ENCODE measurements at places on chromosomes 5 and 9.

- DNase-seq: no peak
Observed at GRCh38 chr5:180960209-180960608, 28.4 kb upstream of the BTNL3 start.

GRCh38 chr5:23820765-23821471, 313.5 kb downstream of the PRDM9 start:
- peak; percentile 1 for DNase-seq

- no peak for DNase-seq
Observed at GRCh38 chr9:112605518-112605917, 112.4 kb downstream of the INIP start.

- DNase-seq: no peak
Observed at GRCh38 chr5:132253008-132253441, 4.5 kb upstream of the PDLIM4 start.

DNA sequence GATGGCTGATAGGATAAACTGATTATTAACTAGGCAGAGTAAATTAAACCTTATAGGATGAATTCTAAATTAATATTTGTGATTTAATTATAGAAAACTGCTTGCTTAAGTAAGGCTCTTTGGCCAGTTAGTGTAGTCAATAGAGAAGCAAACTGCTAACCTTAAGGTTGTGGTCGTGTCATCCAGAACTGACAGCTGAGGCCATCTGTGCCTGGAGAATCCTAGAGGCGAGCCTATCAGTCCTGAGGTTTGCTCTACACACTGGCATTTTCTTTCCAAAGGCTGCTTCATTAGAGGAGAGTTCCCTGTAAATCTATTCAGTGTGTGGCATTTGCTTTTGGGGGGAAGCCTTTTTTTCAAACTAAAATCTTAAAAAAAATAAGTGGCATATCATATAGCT, 169.2 kb downstream of the MEF2C start:
- peak; percentile 81 for DNase-seq

GRCh38 chr5:177447611-177448243, 1.1 kb downstream of the PRR7 start:
- peak; percentile 99 for DNase-seq

DNA sequence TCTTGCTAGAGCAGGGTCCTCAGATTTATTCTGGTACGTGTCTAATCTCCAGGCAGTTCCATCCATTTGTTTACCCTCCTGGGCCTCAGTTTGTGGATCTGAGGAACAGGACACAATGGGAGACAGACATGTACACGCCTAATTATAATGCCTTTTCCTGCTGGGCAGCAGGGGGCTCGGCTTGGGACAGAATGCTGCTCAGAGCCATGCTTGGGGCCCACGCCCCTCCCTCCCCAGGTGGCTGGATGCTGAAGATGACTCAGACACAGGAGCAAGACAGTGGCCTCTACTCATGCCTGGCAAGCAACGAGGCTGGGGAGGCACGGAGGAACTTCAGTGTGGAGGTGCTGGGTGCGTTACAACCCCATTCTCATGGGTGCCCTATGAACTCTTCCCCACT, 72.7 kb upstream of the ASS1 start:
- DNase-seq: no peak

DNA sequence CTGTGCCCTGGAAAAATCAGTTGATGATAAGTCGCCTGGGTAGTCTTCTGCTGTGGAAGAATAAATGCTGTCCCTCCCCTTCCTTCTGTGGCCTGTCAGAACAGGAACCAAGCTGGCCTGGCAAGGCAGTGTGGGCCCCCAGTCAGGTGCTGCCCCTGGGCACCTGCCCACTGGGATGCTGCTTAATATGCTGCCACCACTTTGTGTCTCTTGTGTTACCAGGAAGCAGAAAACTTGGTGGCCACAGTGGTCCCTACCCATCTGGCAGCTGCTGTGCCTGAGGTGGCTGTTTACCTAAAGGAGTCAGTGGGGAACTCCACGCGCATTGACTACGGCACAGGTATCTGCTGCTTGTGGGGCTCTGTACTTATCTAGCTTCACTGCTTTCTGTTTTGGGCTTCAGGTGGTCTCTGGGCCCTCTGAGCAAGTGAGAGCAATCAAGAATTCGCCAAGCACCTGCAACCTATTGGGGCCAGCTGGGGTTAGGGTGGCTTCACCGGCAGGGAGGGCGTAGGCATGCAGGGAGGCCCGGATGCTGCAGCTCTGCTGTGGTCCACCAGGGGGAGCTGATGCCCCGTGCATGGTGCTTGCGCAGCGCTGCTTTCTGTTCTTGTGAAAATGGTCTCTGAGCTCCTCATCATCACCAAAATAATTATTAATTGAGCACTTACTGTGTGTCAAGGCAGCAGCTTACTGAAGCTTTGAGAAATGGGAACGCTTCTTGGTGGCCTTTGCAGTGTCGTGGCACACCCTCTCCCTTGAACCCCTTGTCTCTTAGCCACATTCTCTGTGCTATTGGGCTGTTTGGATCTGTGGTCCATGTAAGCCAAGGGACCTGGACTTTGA, 20.3 kb downstream of the PTPA start:
- DNase-seq: peak; percentile 68

DNA sequence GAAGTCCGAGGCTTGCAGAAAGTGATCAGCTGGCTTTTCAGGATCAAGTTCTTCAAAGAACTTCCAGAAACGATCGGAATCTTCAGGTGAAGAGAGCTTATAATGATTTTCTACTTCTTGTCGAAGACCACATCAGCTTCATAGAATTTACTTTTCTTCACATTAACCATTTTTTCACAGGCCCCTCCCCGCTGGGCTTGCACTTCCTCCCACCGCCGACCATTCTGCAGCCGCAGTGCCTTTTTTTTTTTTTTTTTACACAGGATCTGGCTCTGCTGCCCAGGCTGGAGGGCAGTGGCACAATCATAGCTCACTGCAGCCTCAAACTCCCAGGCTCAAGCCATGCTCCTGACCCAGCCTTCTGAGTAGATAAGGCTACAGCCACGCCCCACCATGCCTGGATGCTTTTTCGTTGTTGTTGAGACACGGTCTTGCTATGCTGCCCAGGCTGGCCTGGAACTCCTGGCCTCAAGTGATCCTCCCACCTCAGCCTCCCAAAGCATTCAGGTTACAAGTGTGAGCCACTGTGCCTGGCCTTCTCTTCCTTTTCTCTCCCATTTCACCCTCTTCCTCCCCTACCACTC, 15.3 kb upstream of the RNF130 start:
- DNase-seq: no peak

DNA sequence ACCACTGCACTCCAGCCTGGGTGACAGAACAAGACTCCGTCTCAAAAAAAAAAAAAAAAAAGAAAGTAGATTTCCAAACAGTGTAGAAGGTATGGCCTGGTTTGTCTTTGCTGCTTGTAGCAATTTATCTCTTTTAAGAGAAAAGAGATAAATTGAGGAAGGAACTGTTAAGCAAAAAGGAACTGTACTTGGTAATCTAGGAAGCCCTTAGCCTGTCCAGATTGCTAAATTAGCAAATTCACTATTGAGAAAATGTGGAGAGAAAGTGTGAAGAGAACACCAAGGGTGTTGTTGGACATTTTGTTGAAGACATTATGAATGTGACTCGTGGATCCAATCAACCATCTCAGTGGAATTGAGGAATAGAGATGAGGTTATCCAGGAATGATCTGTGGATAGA, 13.0 kb upstream of the SUSD3 start:
- DNase-seq: no peak

GRCh38 chr5:98110791-98111190, 662.7 kb upstream of the RGMB start:
- no peak for DNase-seq

DNA sequence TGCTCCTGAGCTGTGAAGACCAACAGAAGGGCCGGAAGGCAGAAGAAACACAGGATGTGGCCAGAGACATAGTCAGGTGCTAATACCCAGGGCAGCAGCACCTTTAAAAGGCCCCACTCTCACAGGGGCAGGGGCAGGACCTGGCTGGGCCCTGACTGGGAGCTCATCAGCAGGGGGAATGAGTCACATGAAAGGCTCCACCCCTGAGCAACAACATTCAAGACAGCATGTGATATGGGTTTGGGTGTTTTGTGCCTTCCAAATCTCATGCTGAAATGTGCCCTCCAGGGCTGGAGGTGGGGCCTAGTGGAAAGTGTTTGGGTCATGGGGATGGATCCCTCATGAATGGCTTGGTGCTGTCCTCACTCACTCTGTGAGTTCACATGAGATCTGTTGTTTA, 181.7 kb downstream of the ERCC6L2 start:
- DNase-seq: no peak

- DNase-seq: no peak
Observed at GRCh38 chr5:124154714-124155113, 591.7 kb downstream of the ZNF608 start.

GRCh38 chr9:132749306-132749705, 79.0 kb downstream of the GTF3C4 start:
- DNase-seq: no peak

GRCh38 chr9:136659861-136660784, 2.6 kb upstream of the EGFL7 start:
- no peak for DNase-seq

GRCh38 chr9:93086447-93087224, 9.4 kb upstream of the CARD19 start:
- no peak for DNase-seq

DNA sequence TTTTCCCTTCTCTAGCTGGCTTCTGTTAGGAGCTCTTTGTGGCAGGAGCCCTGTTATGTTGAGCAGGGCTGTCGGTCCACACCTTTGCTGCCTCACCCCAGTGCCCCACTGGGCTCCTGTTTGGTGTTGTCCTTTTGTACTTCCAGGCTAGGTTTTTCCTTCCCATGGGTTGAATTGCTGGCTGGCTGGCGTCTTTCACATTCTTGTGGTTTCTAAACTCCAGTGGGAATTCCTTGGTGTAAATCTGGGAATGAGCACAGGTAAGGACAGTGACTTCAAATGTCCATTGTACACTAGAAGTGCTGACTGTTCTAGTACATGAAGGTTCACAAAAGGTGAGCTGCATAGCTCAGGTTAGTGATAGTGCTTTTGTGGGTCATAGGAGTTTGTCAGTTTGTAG, 30.4 kb downstream of the RASGRF2 start:
- no peak for DNase-seq

DNA sequence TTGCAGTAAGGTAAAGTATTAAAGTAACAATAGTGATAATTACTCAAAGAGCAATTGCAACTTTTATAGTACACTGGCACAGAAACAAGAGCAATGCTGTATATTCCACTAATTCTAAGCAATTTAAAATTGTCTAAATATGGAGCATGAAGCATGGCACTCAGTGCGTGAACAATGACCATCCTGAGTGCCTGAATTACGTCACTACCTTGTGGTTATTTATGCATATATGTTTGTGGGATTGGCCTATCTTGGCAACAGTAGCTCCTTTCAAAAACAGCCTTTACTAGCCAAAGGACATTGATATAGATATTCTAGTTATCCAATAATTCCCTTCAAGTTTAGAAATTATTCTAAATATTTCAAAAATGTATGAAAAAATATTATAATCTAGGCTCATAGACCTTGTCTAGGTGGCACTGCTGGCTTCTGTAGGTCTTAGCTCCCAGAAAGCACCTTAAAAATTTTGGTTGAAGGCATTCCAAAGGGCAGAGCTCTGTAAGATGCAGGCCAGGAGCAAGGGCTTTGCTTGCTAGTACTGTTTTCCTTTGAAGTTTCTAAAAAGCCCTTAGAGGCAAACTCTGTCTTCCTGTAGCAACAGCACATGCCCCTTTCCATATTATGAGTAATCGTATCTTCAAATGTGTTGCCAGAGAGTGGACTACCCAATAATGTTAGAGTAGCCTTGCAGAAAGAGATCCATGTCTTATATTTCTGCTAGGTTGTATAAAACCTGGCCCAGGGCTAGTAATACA, 719.3 kb downstream of the NR2F1-AS1 start:
- no peak for DNase-seq

GRCh38 chr5:94223235-94223634, 395.2 kb downstream of the KIAA0825 start:
- DNase-seq: no peak

GRCh38 chr9:107675351-107676259, 186.0 kb upstream of the KLF4 start:
- DNase-seq: no peak

GRCh38 chr5:10685115-10685521, 75.9 kb downstream of the DAP start:
- no peak for DNase-seq

All from myocyte (in vitro differentiated cells).